ENCODE measurements at places on chromosomes 11 and 22.

GRCh38 chr11:114148013-114148382 lies 88.5 kb downstream of the ZBTB16 start:
- DNase-seq: no peak

DNA sequence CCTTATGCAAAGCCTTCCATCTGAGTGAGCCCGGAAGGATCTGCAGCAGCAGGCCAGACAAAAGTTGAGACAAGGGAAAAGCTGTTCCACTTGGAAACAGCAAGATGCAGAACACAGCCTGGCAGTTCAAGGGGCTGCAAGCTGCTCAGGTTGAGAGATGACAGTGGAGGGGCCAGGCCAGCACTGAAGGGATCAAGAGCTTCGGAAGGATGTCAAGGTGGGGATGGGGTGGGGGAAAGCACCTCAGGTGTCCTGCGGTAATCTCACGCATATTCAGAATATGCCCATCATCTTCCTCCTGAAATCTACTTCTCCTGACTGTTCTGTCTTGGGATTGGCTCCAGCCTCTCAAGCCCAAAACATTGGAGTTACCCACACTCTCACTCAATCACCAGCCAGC lies 35.7 kb downstream of the GAB4 start:
- DNase-seq: no peak

DNA sequence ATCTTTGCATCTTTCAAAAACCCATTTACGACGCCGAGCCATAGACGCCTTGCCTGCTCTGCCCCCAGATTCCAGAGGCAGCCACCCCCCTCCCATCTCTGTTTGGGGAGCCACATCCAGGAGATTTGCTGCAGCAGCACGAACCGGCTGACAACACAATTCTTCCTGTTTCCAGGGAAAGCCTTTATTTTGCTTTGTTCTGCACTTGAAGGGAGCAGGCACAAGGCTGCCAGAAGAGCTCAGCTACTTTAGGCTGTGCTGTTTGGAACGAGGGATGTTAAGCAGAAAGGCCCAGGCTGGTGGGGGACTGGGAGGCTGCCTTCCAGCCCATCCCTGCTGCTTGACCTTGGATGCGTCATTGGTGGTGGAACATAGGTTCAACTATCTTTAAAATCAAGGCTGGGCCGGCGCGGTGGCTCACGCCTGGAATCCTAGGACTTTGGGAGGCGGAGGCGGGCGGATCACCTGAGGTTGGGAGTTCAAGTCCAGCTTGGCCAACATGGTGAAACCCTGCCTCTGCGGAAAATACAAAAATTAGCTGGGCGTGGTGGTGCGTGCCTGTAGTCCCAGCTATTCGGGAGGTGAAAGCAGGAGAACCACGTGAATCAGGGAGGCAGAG lies 243.9 kb downstream of the MIAT start:
- DNase-seq: no peak

- no peak for DNase-seq
Observed at GRCh38 chr11:101211407-101211975, 81.9 kb upstream of the PGR start.

DNA sequence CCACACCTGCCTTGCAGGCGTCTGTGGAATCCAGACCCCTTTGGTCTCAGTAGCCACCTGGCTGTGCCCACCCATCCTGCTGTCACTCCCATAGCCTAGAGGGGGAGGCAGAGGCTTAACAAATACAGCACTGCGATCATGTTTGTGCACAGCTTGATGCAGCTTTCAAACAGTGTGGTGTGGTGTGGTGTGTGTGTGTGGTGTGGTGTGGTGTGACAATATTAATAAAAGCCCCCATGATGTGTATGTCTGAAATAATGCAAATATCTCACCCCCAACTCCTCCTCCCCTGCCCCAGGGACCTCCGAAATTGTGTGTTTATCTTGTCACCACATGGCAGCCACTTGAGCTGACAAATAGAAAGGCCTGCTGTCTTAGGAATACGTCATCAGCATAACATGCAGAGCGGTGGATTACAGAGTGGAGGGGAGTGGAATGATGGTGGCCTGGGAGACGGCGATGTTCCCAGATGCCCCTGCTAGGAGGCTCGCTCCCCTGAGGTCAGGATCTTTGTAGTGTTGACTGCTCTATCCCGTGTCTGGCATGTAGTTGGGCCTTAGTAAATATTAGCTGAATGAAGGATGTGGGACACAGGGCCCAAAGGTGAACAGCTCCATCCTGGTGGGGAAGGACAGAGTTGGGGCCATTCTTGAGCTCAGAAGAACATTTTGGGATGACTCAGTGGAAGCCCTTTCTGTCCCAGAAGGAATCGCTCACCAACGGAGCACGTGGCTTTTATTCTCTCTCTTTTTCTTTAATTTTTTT lies 2.8 kb downstream of the PDXP start:
- peak; percentile 51 for DNase-seq

GRCh38 chr11:106708348-106708747 lies 309.9 kb downstream of the GUCY1A2 start:
- no peak for DNase-seq

DNA sequence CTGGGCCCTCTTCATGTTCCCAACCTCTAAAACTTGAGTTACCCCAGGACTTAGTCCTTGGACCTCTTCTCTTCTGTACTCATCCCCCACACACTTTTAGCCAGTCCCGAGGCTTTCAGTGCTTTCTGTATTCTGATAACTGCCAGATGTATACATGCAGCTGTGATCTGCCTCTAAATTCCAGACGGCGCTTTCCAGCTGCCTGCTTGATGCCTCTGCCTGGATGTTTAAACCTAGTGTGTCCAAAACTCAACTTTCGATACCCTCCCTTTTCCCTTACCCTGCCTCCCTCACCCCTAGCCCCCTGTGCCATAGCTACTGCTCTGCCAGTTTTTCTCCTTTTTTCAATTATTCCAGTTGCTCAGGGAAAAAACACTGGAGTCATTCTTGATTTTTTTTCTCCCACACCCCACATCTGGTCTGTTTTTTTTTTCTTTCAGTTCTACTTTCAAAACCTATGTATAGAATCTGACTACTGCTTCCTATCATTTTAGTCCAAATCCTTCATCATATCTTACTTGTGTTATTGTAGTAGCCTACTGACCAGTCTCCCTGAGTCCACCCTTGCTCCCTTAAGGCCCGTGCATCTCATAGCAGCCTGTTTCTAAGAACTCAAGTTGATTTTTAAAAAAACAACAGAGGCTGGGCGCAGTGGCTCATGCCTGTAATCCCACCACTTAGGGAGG lies 32.9 kb upstream of the TECTA start:
- DNase-seq: no peak

GRCh38 chr22:23180301-23180892 lies at the start of gene BCR:
Gene BCR (plus strand): TSS chr22:23180509. CDS start chr22:23180961, 452 bp downstream.
- DNase-seq: peak; percentile 97

DNA sequence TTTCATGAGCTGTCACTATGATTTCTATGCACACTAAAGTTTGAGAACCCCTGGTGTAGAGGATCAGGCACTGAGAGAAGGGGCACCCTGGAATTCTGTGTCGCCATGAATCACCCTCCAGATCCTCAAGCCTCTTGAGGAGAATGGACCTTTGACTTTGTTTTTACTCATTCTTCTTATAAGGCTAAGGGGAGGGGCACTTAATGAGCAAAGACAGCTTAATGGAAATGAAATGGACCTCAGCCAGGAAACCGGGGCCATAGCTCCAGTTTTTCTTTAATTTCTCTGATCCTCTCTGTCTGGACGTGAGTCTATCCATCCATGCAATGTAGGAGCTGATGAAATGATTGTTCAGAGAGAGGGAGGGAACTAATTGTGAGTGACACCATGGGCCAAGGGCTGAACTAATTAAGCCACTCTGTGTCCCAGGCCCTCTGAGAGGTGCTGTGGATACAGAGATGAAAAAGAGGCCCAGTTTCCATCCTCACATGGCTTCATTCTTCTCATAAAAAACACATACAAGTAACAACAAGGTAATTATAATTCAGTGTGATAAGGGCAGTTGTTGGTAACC lies 32.8 kb downstream of the OR2AT4 start:
- DNase-seq: no peak

DNA sequence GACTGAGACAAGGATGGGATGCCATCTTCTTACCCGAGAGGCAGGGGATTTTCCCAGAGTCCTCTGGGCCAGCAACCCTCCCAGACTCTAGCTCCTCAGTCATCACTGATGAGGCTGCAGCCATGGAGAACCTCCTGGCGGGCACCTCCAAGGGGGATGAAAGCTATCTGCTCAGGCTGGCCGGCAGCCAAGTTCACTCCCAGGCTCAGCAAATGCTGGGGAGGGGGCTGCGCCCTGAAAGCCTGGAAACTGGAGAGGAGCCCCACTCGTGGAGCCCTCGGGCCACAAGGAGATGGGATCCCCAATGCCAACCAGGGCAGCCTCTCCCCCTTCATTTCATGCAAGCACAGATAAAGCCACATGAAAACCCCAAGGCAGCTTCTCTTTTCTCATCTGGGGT lies 75.0 kb downstream of the CACNA1I start:
- no peak for DNase-seq

- DNase-seq: no peak
Observed at GRCh38 chr11:128503245-128503991, 83.9 kb downstream of the ETS1 start.

- DNase-seq: no peak
Observed at GRCh38 chr11:35232891-35233330, 93.9 kb downstream of the CD44 start.

DNA sequence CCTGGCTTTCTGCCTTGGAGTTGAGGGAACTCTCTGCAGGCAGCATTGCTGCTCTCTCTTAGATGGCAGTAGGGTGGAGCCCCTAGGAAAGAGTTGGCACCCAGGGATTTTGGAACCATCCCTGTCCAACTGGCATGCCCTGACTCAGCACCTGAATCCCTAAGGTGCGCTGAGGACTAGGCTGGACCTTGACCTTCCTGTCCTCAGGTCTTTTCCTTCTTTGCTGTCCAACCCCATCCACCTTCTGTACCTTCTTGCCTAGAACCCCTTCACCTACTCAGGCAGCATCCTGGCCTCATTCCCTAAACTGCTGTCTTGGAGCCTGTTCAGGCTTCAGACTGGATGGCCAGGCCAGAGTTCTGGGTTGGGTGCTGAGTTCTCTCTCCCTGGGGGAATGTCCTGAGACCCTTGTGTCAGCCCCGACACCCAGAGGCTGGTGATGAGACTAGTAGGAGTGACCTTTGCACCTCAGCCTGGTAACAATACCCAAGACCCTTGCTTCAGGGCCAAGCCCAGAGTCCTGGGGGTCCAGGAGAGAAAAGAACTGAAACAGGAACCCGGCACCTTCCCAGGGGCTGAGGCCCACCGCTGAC lies 2.5 kb upstream of the POLD4 start:
- DNase-seq: peak; percentile 22

DNA sequence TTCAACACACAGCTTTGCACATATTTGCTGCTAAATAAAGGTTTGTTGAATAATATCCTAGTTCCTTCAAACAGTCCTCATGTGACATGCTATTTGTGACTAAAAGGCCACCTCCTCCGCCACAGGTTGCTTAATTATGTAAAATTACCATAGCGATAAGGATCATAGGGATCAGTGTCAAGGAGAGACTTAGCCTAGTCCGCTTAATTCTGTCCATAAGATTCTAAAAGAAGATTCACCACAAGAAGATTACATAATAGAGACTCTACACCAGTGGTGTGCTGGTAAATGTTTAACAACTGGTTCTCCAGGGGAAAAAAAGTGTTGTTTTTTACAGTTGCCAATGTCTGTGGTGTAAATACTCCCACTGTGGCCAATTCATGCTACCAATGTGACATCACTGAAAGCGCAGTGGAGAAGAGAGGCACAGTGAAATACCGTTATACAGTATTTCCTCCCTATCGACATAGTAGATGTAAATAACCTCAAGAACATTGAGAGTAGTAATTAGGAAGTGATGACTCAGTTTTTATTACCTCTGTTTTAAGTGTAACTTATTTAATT lies 4.2 kb upstream of the CHRDL2 start:
- DNase-seq: no peak

DNA sequence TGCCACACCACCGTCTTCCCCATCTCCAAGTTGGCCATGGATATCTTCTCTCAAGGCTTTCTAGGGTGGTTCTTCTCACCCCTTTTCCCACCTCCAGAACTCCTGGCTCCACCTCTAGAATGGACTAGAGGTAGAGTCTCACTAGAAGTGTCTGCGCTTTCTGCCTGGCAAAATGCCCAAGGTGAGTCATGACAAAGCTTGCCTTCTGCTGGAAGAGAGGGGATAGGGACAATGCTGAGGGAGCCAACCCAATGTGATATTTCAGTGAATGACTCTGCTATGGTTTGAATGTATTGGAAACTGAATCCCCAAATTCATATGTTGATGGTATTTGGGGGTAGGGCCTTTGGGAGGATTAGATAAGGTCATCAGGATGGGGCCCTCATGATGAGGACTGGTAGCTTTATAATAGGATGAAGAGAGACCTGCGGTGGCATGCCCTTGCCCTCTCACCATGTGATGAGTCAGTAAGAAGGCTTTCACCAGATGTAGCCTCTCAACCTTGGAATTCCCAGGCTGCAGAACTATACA lies 4.1 kb upstream of the CD82 start:
- DNase-seq: no peak

GRCh38 chr11:69601011-69601975 lies 39.7 kb upstream of the CCND1 start:
- DNase-seq: peak; percentile 57

GRCh38 chr11:33899400-33900037 lies 7.6 kb upstream of the LMO2 start:
- DNase-seq: no peak

DNA sequence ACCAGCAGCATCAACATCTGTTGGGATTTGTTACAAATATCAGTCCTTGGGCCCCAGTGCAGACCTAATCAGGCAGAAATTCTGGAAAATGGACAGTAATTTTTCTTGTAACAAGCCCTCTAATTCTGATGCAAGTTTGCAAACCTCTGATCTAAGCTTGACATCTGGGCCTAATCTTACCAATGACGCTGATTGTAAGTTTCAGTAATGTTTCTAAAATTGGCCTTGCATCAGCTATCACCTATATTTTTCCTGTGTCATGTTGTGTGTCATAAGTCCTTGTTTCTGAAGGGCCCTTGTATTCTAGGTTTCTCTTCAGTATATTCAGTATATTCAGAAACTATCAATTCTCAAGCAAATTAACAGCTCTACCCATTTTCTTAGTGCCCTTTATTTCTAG lies 36.4 kb downstream of the ZNF215 start:
- no peak for DNase-seq
